ENCODE measurements at places on chromosomes 1 and 21.

DNA sequence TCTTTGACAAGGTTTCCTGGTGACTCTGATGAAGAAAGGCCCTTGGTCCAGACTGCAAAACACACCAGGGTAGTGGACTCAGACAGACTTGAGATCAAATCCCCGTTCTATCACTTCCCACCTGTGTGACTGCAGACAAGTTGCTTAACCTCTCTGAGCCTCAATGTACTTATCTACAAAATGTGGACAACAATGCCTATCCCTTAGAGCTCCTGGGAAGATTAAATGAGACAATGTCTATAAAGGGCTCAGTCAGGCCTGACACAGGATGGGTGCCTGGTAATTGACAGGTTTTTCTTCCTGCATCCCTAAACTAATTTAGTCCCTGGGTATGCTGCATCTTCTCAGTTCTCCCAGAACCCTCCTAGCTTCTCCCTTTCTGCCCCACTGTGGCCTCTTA lies 37.9 kb upstream of the ZBTB40 start:
- DNase-seq, result no peak

DNA sequence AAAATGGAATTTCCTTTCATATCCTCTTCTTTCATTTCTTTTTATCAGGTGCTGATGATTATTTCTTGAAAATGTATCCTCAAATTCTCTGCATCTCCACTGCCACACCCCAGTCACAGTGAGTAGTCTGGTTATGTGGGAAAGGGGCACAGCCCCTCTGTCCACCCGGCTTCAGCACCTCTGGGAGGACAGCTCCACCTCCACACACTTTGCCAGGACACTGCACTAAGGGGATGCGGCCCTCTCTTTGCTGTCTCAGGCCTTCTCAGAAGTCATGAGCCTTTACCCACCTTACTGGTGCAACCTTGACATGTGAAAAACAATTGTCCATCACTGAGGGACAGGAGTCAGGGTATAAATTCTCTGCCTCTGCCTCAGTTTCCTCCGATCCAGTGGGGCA lies 433.1 kb downstream of the PCP4 start:
- no peak for DNase-seq

GRCh38 chr1:63746129-63746864 lies 27.5 kb upstream of the ROR1 start:
- DNase-seq, result no peak

GRCh38 chr1:34851431-34852105 lies 8.0 kb downstream of the SMIM12 start:
- DNase-seq, result no peak

DNA sequence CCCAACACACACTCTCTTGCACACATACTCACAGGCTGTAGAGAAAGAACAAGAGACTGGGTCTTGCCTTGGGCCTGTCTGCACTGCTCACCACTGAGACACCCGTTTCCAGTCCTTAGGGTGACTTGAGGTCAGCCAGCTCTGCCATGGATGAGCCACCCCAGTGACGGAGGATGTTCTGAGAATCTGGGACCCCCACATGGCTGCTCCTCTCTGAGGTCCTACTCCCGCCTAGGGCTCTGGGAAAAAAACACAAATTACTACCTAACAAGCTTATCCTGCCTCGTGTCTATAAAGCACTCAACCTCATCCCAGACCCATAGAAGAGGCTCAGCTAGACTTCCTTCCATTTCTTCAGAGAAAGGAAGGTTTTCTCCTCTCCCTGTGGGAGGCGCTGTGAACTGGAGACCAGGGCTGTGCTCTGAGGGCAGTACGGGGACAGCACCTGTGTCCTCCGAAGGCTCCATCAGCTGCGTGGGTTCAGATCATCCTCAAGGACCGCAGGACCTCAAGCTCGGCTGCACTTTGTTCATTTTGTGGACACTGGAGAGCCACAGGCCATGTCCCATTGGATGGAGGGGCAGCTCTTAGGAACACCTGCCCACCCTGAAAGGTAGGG lies 4.3 kb upstream of the CLEC20A start:
- DNase-seq, result no peak

- DNase-seq, result no peak
Measured at GRCh38 chr1:169957884-169958283, 64.2 kb upstream of the SCYL3 start.
